ENCODE measurements at places on chromosomes 16 and 17.

- no peak for DNase-seq
These were observed 893.4 kb upstream of the CDH8 start for GRCh38 chr16:62929593-62929992.

GRCh38 chr17:79424471-79425185 is 186.2 kb downstream of the RBFOX3 start:
- DNase-seq: no peak

DNA sequence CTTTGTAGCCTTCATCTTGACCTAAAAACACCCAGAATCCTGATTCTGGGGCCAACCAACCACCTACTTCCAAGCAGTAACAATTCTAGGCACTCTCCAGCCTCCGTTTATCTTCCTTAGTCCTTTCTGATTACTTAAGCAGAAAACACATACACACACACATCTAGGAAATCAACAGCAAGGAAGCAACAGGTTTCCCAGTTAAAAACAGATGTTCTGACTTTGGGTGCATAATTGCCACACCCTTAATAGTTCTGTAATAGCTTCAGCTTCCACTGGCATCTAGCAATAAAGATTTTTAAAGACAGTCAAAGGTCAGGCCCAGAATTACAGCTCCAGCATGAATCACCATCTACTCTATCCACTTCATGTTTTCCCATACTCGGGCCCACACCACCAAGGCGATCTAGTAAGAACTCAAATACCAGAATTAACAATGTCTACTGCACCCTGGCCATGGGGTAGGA is 2.6 kb downstream of the ARHGAP17 start:
- DNase-seq: peak; percentile 86

GRCh38 chr17:22278302-22279275 is 586.3 kb downstream of the KCNJ18 start:
- no peak for DNase-seq

DNA sequence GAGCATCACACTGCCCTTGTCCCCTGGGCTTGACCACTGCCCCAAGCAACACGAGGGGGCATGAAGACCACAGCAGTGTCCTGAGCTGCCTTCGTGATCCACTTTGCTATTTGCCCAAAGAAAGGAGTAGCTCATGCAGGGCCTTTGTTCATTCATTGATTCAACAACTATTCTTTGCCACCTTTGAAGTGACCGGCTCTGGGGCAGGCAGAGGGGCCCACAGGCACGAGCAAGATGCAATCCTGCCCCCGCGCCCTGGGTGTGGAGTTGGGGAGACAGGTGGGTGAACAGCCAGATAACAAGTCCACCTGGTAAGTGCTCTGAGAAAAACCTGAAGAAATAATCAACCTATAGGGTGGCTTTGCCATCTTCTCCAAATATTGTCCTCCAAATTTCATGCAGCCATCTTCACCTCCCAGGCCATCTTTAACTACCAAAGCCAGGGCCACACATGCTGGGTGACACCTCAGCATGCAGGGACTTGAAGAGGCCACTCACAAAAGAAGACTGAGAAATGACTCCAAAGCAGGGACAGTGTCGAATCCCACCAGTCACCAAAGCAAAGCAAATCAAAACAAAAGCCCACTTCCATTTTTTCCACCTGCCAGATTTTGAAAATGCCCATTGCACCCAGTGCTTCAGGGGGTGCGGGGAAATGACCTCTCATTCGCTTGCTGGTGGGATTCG is 18.2 kb upstream of the RBFOX3 start:
- no peak for DNase-seq

GRCh38 chr16:29789775-29790182 is 772 bp upstream of the KIF22 start:
- no peak for DNase-seq
